ENCODE measurements at places on chromosomes 5 and 9.

GRCh38 chr5:79509244-79509885 is 4.6 kb downstream of the HOMER1 start:
- no peaks in the 10 kb centered on the region for H3K36me3 ChIP-seq
- peaks cover 40% of the 10 kb centered on the region for H3K4me1 ChIP-seq
- H3K27ac ChIP-seq = no peak overlapping the region

- no peak overlapping the region for H3K4me3 ChIP-seq
- no peaks in the 10 kb centered on the region for H3K36me3 ChIP-seq
- no peaks in the 10 kb centered on the region for H3K27me3 ChIP-seq
Observed at GRCh38 chr9:93592643-93593021, 16.2 kb downstream of the PHF2 start.

- H3K4me3 ChIP-seq = no peak overlapping the region
- peaks cover 18% of the 10 kb centered on the region for H3K4me1 ChIP-seq
- H3K27me3 ChIP-seq = no peaks in the 10 kb centered on the region
- no peak for DNase-seq
- H3K36me3 ChIP-seq = no peaks in the 10 kb centered on the region
- H3K27ac ChIP-seq = peak overlapping the region; percentile 7
Observed at GRCh38 chr5:127353796-127354195, 63.2 kb downstream of the MEGF10 start.

DNA sequence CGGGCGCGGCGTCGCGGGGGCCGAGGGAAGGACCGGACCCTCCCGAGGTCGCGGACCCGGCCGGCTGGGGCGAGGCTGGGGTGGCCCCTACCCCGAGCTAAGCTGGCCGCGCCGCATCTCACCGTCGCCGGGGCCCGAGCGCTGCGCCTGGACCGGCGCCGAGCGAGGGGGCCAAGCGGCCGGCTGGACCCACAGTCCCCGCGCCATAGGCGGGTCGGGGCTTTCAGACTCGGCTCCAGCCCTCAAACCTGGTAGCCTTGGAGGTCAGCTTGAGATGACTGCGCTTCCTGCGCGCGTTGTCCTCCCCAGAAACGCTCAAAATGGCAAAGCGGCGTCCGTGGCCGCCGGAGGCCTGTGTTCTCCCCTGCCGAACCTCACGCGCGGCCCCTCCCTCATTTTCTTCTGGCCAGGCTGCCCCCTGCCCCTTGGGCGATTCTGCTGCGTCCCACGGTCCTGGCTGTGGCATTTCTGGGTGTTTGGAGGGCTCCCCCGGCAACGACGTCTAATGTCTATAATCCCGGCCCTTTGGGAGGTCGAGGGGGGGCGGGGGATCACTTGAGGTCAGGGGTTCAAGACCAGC is 8.7 kb upstream of the GRIN1 start:
- H3K27ac ChIP-seq = no peak overlapping the region
- H3K36me3 ChIP-seq = no peaks in the 10 kb centered on the region
- H3K27me3 ChIP-seq = peaks cover 18% of the 10 kb centered on the region

- H3K4me1 ChIP-seq = peaks cover 5% of the 10 kb centered on the region
- no peaks in the 10 kb centered on the region for H3K27me3 ChIP-seq
- H3K4me3 ChIP-seq = no peak overlapping the region
- peak overlapping the region; percentile 18 for H3K27ac ChIP-seq
- no peak for DNase-seq
Observed at GRCh38 chr5:160750938-160751657, 100.9 kb downstream of the ATP10B start.

GRCh38 chr9:93294011-93294410 is 110.1 kb downstream of the WNK2 start:
- peaks cover 12% of the 10 kb centered on the region for H3K36me3 ChIP-seq
- H3K27me3 ChIP-seq = no peaks in the 10 kb centered on the region
- no peak for DNase-seq
- peaks cover 2% of the 10 kb centered on the region for H3K4me1 ChIP-seq
- no peak overlapping the region for H3K27ac ChIP-seq
- H3K4me3 ChIP-seq = no peak overlapping the region

- H3K27ac ChIP-seq = no peak overlapping the region
- H3K27me3 ChIP-seq = no peaks in the 10 kb centered on the region
- H3K36me3 ChIP-seq = no peaks in the 10 kb centered on the region
- H3K4me3 ChIP-seq = no peak overlapping the region
- H3K4me1 ChIP-seq = peaks cover 28% of the 10 kb centered on the region
Observed at GRCh38 chr9:33138768-33139167, 28.4 kb downstream of the B4GALT1 start.

DNA sequence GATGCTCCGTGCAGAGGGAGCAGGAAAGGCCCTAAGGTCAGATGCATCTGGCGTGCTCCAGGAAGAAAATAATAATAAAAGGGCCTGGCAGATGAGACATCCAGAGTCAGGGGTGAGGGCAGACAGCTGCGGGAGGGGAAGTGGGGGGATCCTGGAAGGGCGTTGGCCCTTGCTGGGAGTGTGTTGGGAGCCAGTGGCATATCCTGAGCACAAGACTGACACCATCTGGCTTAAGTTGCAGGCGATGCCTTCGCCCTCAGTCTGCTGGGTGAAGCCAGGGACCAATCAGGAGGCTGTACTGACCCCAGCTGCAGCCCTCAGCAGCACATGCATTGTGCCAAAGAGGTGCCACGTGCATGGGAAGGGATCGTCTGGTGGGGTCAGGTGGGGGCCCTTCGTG is 3.8 kb downstream of the OR2V2 start:
- H3K4me3 ChIP-seq = no peak overlapping the region
- H3K4me1 ChIP-seq = no peaks in the 10 kb centered on the region
- no peaks in the 10 kb centered on the region for H3K36me3 ChIP-seq
- no peak for DNase-seq

DNA sequence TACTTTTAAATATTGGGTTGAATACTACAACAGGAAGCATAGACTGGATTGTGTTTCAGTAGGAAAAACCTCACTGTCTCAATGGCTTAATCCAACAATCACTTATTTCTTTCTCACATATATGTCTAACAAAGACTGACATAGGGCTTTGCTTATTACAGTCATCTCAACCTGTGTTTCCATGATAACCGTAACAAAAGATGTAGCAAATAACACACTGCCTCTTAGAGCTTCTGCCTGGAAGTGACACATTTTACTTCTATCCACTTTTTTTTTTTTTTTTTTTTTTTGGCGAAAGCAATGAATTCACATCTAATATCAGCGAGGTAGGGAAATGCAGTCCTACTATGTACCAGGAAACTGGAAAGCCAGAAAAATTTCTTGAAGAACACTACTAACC is 204.9 kb upstream of the CDKN2B start:
- H3K36me3 ChIP-seq = no peaks in the 10 kb centered on the region
- H3K27me3 ChIP-seq = no peaks in the 10 kb centered on the region
- no peak for DNase-seq
- H3K4me1 ChIP-seq = peaks cover 1% of the 10 kb centered on the region

DNA sequence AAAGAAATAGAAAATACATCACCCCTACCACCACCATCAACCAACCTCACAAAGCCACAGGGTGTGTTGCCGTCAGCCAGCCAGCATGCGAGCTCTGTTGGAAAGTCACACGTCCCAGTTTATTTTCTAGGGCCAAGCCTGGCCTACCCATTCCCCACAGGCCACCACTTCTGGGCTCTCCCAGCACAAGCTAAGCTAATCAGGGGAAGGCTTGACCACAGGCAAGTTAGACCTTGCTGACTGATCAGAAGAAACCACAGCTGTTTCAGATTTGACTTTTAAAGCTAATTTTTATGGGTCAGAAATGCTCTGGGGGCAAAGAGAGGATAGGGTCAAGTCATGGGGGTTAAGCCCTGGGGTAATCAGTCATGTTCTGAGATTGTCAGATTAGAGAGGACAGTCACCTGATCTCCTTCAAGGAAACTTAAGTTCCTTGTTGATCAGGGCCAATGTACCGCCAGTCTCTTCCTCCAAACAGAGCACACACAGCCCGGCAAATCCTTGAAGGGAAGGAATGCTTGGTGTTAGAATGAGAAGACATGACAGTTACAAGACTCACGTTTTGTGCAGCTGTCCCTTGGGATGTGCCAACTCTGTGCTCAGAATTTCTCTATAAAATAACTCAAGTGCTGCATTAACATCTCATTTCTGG is 7.6 kb downstream of the SHB start:
- H3K27ac ChIP-seq = no peak overlapping the region
- H3K36me3 ChIP-seq = peaks cover 5% of the 10 kb centered on the region
- no peaks in the 10 kb centered on the region for H3K27me3 ChIP-seq

DNA sequence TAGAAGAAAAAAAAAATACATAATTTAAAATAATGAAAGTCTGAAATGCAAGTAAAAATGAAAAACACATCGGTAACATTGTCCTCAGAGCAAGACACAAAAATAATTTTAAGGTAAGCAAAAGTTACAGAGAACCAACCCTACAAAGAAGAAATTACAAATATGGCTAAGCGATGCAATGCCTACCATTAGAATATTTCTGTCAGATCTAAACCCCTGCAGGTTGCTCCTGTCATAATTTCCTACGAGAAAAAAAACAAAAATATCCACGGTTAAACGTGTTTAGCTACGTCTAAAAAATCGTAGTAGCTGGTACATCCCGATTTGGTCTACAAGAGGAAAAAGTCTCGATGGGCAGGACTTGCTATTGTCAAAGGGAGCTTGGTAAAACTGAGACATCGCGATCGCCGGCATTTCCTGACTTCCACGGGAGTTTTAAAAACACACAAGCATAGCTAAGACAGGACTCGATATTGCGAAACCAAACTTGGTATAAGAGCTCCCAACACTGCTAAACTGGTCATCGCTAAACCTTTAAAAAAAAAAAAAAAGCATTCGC is 1.1 kb upstream of the ANXA2R start:
- peaks cover 11% of the 10 kb centered on the region for H3K4me1 ChIP-seq
- H3K4me3 ChIP-seq = peak overlapping the region; percentile 74
- H3K27me3 ChIP-seq = peaks cover 84% of the 10 kb centered on the region
- no peaks in the 10 kb centered on the region for H3K36me3 ChIP-seq
- H3K27ac ChIP-seq = peak overlapping the region; percentile 33
- DNase-seq = no peak

- no peaks in the 10 kb centered on the region for H3K4me1 ChIP-seq
- no peak for DNase-seq
- peaks cover 14% of the 10 kb centered on the region for H3K36me3 ChIP-seq
- H3K27me3 ChIP-seq = no peaks in the 10 kb centered on the region
- no peak overlapping the region for H3K27ac ChIP-seq
- H3K4me3 ChIP-seq = no peak overlapping the region
Observed at GRCh38 chr5:55407059-55407684, 99.4 kb downstream of the MTREX start.

Measured in progenitor cell of endocrine pancreas (in vitro differentiated cells).